ENCODE measurements at places on chromosomes 7 and 10.

DNA sequence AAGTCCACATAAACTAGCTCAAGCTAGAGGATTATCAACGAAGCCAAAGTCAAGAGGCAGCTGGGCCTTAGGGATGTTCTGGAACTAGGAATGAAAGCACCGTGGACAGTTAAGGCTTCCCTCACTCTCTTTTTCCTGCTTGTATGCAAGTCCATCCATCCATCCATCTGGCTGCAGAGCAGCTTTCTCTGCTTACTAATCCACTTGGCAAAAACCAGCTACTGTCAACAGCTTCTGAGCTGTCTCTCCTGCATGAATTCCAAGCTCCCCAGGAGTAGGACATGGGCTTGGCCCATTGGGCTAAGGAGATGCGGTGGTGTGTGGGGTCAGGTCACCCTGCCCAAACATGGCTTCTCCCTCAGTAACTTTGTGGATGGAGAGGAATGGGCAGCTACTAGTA is 66.2 kb downstream of the NAMPT start:
- no peak for DNase-seq

DNA sequence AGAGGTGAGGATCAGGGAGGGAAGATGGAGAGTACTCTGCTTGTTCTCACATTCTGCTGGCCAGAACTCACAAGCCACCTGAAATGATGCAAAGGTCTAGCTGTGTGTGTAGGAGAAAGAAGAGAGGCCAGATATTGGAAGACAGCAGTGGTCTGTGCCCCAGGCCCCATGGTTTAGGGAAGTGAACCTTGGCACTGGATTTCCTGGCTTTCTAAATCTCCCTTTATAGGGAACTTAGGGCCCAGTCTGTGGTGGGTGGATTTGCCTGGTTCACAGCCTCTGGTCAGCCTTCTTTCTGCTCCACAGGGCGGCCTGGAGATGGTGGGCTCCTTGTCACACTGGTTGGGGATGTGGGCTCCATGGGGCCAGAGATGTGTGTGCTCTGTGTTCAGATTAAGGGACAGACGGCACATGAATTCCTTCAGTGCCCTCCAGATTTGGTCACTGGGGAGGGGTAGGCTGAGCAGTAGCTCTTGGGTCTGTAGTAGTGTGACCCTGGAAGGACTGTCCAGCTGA is 9.5 kb upstream of the SH2D4B start:
- DNase-seq: no peak

- no peak for DNase-seq
Observed at GRCh38 chr7:121499624-121500023, 103.5 kb upstream of the FAM3C start.

GRCh38 chr10:62806251-62806650 is 1.7 kb downstream of the ADO start:
- DNase-seq: no peak

GRCh38 chr10:96034625-96035024 is 8.8 kb upstream of the CCNJ start:
- no peak for DNase-seq

DNA sequence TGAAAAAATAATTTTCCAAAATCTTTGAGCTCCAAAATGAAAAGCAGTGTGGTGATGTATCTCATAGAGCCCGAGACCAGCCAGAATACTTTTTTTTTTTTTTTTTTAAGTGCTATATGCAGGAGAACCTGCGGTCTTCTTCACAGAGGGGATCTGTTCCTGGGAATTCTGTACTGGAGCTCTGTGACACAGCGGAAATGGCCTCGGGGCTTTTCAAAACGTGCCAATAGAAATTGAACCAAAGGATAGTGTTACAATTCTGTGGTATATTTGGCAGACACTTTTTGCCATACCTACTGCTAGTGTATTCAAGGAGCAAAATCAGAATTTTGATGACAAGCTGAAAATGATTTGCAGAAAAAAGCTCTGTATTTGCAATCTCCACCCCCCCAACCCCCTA is 1429.3 kb upstream of the LRRTM3 start:
- no peak for DNase-seq

- DNase-seq: no peak
Observed at GRCh38 chr10:49552277-49552676, 13.4 kb upstream of the ERCC6 start.

DNA sequence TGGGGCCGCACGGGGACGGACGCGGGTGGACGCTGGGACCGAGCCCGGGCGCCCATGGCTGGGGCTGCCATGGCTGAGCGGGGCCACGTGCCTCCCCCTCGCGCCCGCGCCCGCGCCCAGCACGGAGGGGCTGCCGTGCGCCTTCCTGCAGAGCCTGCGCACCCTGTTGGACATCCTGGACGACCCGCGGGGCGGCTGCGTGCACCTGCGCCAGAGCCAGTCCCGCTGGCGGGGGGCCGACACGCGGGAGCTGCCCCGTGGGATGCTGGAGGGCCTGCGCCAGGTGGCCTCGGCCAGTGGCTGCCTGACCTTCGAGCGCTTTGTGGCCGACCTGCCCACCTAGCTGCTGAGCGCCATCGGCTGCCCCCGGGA is 72.5 kb upstream of the KCTD7 start:
- no peak for DNase-seq

GRCh38 chr10:126503392-126504062 is 115.2 kb upstream of the ADAM12 start:
- no peak for DNase-seq

All from right hindlimb (tissue), 1 donor.